ENCODE measurements at places on chromosomes 7 and 10.

DNA sequence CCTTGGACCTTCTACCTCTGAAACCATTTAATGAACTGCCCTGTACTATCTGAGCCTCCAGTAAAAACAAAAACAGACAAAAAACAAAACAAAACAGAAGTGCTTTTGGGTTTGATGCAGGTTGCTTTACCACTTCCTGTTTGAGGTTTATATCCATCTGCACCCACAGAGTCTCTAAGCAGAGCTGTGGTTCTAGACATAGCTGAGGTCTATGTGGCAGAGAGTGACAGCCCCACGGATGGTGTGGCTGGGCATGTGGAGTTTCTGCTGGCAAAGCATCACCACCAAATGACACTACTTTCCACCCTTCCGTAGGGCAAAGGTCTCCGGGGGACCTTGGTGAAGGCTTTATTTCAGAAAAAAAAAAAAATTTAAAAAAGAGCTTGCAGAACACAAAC is 754.2 kb downstream of the GRID1 start:
- DNase-seq = no peak

DNA sequence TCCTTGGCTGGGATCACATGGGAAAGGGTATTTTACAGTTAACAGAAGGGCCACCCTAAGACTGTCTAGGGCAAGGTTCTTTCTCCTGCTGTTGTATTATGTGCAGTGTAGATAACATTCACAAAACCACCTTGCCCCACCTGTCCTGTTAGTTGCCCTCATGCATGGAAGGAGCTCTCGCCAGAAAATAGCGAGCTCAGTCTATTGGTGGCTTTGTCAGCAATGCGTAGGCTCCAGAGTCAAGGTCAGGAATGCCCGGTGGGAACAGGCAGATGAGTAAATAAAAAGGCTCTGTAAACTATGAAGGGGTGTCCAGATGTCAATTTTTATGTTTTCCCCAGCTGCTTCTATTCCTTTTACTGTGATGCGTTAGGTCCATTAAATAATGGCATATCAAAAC is 107.1 kb upstream of the WDR11 start:
- DNase-seq = no peak

DNA sequence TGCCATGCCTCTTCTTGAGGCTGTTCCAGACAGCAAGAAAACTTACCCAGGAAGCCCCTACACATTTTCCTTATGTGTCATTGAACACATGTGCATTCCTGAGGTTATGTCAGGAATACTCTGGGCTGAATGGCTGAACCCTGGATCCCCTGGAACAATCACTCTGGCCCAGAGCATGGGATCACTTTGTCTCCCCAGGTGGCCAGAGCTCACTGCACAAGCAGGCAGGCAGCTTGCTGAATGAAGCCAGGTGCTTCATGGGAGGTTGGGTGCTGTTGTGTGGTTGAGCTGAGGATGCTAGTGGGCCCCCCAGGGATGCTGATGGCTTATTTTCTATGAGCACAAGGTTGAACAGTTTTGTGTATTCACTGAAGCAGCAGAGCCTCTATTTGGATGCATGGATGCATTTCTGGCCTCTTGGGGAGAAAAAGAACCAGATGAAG is 54.7 kb upstream of the NPTX2 start:
- no peak for DNase-seq

DNA sequence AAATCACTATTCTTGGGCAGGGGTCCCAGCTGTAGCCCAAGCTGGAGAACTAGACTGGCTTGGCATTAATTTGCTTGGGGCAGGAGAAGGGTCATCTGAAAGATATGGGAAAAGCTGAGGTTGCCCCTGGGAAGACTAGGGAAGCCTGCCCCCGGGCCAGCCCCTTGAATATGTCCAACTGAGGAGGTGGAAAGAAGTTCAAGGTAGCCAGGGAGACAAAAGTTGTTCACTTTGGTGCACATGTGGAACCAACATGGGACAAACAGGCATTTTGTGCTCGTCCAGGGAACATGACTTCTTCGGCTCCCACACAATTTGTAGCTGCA is 1.4 kb upstream of the LRRC61 start:
- no peak for DNase-seq

DNA sequence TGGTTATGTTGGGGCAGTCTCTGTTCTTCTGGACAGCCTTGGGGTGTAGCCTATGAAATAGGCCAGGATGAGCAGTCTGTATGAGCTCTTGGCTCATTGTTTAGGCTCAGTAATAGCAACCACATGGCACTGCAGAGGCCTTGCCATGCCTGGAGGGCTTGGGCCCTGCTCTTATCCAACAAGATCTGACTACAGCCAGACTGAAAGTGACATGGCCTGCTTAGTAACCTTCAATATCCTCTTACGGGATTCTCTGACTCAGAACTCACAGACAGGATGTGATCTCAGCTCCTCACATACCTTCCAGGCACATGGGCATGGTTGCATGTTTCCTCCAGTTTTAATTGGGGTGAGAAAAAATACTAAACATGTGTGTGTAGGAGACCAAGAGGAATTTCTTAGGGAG is 289.3 kb downstream of the PTEN start:
- DNase-seq = no peak

DNA sequence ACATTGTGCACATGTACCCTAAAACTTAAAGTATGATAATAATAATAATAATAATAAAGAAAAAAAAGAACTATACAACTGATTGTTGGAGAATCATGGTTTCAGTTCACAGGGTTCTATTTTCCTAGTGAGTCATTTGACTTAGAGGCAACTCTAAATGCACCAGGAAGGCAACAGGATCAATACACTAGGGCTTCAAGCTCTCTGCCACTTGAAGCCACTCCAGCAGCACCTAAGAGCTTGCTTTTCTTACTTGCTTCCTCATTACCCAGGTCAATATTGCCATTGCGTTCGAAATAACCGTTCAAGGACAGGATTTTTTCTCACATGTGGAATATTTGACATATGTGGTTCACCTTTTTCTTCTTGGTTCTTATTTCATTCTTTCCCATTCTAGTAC is 189.7 kb downstream of the GRM3 start:
- peak; percentile 10 for DNase-seq

DNA sequence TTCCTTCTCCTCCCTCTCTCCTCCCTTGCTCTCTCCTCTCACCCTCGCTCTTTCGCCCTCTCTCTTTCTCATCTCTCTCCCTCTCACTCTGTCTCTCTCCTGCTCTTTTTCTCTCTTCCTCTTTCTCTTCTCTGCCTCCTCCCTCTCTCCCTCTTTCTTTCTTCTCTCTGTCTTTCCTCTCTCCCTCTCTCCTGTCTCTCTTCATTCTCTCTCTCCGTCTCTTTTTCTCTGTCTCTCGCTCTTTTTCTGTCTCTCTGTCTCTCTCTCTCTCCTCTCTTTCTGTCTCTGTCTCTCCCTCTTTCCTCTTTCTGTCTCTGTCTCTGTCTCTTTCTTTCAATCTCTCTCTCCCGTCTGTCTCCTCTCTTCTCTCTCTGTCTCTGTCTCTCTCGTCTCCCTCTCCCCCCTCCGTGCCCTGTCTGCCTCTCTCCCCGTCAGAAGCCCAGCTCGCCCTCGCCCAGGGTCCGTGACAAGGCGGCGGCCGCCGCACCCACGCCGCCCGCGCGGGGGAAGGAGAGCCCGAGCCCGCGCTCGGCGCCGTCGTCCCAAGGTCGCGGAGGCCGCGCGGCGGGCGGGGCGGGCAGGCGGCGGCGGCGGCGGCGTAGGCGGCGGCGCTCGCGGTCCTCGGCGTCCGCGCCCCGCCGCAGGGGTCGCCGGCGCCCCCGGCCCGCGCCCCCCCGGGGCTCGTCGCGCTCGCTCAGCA is 21.3 kb upstream of the HSPB1 start:
- DNase-seq = no peak

GRCh38 chr10:9311702-9312499 is 1257.4 kb downstream of the GATA3 start:
- no peak for DNase-seq

DNA sequence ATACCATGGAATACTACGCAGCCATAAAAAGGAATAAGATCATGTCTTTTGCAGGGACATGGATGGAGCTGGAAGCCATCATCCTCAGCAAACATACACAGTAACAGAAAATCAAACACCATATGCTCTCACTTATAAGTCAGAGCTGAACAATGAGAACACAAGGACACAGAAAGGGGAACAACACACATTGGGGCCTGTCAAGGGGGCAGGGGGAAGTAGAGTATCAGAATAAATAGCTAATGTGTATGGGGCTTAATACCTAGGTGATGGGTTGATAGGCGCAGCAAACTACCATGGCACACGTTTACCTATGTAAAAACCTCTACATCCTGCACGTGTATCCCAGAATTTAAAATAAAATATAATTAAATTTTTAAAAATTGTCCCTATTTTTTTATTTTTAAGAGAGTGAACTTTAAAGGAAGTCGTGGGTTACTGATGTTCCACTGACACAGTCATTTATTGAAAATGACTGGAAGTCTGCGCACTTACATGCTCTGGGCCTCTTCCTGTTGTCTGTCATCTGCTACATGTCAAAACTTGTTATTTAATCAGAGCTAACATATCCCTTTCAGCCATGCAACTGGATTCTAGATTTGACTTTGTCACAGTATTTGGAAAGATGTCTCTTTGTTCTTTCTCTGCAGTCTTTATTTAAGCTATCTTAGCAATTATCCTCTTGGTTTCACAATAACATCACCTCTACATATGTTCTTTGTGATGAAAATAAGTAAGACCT is 73.7 kb upstream of the ABCB5 start:
- DNase-seq = no peak

GRCh38 chr7:32943252-32944030 is 13.8 kb upstream of the FKBP9 start:
- no peak for DNase-seq

DNA sequence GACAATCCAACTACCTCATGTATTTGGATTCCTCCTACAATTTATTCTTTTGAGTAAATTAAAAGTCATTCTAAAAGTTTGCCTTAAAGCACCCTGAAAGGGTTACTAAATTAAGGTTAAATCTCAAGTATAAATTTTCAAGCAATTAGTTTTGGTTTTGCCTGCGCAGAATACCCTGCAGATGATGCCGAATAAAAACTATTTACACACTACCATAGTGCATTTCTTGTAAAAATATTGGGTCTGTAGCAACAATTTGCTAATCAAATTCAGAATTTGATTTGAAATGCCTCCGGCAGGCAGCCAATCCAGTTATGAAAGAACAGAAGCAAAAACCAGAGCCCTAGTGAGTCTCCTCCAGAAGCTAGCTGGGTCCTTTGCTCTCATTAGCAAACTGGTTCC is 122.2 kb downstream of the TWIST1 start:
- no peak for DNase-seq

- DNase-seq = no peak
These were observed 109.2 kb downstream of the EPC1 start for GRCh38 chr10:32237644-32238345.

GRCh38 chr10:130631142-130632096 is 495.2 kb downstream of the GLRX3 start:
- no peak for DNase-seq

- no peak for DNase-seq
These were observed 124.2 kb downstream of the TES start for GRCh38 chr7:116334555-116334954.

DNA sequence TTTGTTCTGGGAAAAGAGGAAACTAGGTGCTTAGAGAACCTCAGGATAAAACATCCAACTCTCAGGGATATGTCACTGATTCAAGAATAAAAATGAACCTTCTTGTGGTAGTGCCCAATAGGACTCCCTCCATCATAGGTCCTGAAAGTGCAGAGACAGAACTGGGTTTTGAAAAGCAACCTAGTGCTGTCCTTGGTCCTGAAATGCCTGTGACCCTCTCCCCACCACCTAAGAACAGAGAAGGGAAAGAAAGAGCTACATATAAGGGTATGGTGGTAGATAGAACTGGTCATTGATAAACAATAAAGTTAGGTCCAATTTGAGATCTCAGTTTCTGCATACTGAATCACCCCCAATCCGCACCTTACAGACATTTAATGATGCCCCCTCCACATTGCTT is 953.3 kb downstream of the XPNPEP1 start:
- DNase-seq = no peak

- DNase-seq = no peak
These were observed 14.0 kb upstream of the KPNA7 start for GRCh38 chr7:99221866-99222265.

DNA sequence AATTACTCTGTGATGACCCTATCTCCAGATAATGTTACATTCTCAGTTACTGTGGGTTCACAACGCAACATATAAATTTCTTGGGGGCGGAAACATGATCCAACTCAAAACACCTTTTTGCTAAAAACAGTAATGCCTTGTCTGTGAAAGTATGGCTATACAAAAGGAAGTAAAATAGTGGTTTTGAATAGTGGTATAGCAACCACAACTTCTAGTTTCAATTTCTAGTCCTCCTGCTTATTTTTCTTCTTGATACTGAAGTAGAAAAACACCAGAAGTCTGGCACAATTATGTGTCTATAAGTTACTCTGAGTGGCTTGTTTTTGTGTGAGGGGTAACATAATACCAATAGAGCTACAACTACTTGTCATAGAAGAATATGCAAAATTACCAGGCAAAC is 21.5 kb upstream of the ZNF800 start:
- no peak for DNase-seq

Data from pancreas (tissue), 10 donors.